C1 segment of cervical spinal cord (tissue), 14 donors: ENCODE measurements at places on chromosomes 5 and 9.
A peak's percentile ranks its signal among the peaks of the same experiment; 100 is the strongest.

- no peak for DNase-seq
Observed at GRCh38 chr5:150234576-150235499, 45.0 kb downstream of the SLC6A7 start.

GRCh38 chr5:62707131-62707530, 128.5 kb downstream of the LRRC70 start:
- no peak for DNase-seq

DNA sequence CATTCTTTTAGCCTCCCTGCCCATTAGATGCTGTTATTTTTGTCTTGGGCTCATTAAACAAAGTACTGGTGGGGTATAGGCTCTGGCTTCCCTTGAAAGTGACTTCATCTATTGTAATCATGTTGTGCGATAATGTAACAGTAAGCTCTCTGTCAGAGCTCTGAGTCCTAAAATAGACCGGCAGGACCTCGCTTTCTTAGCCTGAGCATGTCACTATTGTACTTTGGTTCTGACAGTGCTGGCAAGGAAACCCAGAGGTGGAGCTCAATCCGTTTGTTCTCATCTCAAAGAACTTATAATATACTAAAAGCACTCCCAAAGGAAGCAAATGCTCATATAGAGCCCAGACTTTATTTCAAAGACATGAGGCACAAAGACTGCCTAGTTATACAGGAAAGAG, 339.1 kb upstream of the CCNH start:
- no peak for DNase-seq

DNA sequence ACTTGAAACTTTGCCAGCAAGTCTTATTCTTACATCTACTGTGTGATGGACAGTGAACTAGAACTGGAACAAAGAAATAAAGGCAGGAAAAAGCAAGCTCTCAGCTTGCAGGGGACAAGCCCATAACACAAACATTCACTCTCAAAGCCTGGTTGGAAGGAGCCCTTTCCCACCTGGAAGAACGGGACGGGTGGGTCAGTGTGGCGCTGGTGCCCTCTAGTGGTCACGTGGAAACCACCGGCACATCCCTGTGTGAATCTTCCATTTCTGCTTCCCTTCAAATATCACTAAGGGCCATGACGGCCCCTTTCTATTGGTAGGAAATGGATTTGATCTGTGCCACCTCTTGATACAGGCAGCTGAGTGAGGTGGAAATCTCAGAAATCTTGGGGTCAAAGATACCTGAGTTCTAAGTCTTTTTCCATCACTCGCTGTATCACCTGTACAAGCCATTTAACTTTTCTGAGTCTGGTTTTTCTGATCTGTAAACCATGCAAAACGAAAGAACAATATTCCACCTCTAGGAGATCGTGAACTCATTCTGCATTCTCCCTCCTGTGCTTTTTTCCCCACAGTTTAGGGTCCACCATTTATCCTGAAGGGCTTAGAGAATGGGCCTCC, 211.6 kb downstream of the MSX2 start:
- peak; percentile 54 for DNase-seq

GRCh38 chr5:29229461-29229860, 1964.0 kb upstream of the CDH6 start:
- DNase-seq: no peak

DNA sequence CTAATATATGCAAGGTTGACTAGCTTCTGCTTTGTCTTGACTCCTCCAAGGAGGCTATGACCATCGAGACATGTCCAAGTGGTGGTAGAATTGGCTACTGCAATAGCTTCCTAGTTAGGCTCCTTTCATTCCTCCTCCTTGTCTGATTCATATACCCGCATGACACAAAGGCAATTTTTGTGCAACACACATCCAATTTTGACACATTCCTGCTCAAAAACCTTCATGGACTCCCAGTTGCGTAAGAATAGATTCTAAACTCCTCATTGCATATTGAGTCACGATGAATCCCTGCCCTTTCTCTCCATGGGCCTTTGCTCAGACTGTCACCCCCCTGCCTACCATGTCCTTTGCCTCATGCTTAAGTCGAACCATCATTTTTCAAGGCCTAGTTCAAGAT, 344.5 kb downstream of the ACTL7B start:
- DNase-seq: no peak

DNA sequence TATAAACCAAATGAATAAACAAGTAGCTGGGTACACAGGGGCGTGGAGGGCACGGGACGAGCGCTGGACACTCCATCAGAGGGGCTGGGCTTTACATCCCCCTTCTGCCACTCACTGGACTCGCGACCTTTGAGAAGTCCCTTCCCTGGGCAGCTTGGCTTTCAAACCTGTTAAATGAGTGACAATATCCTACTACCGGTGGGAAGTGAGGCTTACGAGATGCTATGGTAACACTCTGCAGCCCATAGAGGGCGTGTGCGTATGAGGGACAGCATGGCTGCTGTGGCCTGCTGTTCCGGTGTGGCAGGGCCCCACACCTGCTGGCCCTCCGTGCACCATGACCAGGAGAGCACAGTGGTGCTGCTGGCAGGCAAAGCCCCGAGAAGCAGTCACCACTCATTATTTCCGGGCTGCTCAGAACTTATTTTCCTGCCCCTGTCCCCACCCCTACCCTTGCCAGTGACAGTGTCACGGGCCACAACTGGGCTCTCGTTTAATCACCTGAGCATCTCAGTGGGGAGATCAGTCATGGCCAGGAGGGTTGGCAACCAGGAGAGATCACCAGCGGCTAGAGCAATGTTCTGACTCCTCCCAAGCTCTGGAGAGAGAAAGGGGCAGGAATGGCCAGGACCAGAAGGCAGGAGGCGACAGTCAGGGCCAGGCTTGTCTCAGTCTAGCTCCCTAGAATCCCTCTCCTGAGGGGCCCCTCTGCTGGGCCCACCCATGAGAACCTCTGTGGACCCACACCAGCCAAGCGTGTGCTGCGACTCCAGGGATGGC, 10.5 kb downstream of the CLTB start:
- no peak for DNase-seq

DNA sequence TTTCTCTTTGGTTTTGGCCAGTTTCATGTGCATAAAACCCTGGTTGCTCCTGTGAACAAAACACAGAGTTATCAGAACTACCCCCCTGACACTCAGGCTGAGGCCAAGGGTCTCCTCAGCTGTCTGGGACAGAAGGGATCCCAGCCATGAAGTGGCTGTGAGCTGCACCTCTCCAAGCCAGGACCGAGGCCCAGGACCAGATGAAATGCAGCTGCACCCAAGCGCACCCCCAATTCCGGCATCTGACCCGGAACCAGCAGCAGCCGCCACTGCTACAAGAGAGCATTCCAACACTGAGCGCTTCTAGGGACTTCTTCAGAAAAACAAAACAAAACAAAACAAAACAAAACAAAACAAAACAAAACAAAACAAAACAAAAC, 16.0 kb upstream of the SLC25A51 start:
- no peak for DNase-seq

- DNase-seq: no peak
Observed at GRCh38 chr5:175711031-175711430, 53.2 kb downstream of the HRH2 start.

- no peak for DNase-seq
Observed at GRCh38 chr5:172999372-172999973, 15.9 kb downstream of the ATP6V0E1 start.

- DNase-seq: no peak
Observed at GRCh38 chr5:33631139-33631538, 190.4 kb downstream of the TARS1 start.

DNA sequence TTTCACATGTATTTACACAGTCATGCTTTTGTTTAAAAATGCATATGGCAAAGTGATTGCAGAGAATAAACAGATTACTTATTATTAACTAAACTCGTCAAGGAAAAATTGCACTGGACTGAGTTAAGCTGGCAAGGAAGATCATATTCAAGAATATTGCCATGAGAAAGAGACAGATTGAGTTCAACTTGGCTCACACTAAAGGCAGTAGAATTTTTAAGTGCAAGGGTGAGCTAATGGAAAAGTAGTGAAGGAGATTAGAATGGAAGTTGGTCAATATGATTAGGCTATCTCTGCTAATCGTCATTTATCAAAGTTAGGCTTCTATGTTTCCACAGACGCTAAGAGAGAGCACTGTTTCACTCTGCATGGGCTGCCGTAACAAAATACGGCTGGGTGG, 557.6 kb downstream of the PRR16 start:
- DNase-seq: no peak

DNA sequence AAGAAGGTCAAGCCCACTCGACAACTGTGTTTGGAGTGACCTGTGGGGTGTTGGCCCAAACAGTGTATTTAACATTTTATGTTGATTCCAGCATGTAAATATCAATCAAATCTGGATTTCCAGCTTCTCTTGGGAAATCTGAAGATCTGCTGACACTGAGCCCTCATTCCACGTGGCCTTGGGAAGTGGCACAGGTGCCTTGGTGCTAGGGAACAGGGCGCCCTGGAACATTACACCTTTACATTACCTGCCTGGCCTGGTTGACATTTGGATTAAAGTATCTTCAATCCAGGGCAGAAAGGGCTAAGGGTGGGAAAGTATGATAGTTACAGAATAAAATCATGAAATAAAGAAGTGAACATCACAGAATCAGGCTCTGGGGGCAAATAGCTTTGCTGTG, 84.9 kb upstream of the CTSL start:
- no peak for DNase-seq

DNA sequence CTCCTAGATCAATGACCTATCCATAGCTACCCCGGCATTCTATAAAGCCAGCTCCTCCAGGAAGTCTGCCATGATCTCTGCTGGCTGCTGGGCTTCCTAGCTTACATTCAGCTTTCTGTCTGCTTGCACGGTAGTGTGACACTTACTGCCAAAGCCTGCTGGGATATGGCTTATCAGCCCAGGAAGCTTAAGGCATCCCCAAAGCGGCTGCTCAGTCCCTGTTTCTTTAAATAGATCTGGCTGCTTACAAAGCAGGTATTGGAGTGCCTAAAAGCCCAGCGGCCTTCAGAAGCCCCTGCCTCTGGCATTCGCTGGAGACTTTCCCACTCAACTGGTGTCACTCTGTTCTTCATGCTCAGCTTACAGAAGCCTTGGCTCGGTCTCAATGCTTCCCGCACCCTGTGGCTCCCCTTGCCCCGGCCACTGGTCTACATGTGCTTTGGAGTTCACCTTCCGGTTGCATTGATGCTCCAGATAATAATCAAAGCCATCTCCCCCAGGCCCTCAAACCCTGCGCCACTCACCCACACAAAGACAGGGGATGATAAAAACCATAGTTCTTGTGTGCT, 31.3 kb upstream of the STRBP start:
- DNase-seq: no peak

DNA sequence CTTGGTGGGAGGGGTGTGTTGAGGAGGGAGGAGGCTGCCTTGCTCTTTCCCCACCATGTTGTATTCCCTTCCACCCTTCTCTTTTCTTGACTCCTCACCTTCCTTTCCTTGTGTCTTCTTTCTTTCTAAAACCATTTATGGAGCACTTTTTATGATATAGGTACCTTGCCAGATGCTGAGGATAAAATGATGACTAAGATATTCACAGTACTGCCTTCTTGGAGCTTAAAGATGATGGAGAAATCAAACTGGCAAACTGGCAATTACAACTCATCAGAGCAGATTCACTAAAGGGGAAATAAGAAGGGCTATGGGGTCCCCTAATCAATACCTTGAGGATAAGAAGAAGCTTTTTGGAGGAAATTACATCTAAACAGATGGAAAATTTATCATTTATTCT, 273.2 kb upstream of the MEF2C start:
- DNase-seq: no peak

GRCh38 chr5:25005431-25005830, 360.7 kb upstream of the CDH10 start:
- DNase-seq: no peak

DNA sequence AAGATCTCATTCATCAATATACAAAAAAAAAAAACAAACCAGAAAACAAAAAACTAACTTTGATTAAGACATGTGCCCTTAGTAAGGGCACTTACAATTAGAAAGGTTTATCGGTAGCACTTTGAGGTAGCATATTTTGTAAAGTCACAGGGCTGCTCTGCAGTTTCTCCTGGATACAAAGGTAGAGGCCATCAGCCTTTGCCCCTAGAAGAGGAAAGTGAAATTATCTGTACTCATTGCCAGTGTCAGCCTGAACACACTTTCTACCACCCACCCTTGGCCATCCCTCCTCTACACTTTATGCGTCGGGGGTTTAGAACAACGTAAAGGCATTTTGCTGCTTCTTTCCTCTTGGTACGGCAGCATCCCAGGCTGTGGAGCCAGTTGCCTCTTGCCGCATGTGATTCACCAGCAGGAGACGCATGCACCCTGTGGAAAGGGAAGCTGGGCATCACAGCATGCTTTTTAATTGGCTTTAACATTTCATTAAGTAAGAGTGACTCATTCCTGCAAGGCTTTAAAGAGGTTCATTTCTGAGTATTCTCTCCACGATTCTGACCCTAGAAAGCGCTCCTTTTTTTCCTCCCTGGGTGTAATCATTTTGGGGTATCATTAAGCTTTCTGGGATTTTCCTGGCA, 84.6 kb downstream of the CEMIP2 start:
- no peak for DNase-seq

- DNase-seq: no peak
Observed at GRCh38 chr5:78103232-78103918, 191.1 kb downstream of the AP3B1 start.

DNA sequence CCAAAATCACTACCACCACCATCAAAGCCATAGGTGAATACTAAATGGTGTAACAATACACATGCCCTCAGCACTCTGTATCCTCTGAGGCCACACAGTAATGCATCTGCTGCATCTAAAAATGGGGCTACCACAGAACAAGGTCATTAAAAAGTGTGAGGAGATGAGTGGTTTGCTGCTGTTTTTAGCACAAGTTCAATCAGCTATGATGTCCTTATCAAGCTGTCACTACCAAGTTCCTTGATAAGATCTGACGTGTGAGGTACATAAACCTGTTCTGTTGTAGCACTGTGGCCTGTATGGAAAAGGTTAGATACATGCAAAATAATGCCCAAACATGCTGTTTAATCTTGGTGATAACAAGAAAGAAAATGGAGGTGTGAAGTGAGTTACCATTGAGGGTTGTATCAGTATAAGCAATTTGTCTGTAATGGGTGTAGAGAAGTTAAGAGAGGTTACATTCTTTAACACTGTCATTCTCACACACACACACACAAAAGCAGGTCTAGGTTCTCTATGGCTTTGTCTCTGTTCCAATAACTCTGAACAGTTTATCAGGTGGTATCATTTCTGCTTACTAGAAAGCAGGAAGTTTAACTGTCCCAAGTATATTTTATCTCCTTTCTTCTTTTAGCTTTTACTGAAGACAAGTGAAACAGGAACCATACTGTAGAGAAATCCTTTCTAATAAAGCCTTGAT, 252.9 kb downstream of the CWC27 start:
- no peak for DNase-seq

DNA sequence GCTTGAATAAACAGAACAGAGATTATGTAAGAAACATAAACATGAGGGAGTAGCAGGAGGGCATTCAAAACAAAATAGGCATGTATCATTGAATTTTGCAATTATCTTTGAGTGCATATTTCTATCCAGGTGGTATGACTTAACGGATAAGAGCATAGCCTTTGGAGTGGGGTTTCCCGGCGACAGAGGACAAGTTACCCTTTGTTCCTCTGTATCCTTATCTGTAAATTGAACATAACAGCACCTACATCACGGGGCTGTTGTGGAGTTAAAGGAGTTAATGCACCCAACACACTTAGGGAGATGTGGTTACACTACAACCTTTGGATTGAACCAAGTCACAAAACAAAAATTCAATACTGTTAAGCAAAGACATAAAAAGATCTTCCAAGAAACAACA, 314.6 kb upstream of the KIF2A start:
- no peak for DNase-seq
